ENCODE measurements at places on chromosomes 5 and 9.

GRCh38 chr9:38439291-38439915, 15.1 kb upstream of the IGFBPL1 start:
- no peak for DNase-seq

GRCh38 chr9:112970939-112971338, 41.1 kb downstream of the ZNF883 start:
- no peak for DNase-seq

- no peak for DNase-seq
Measured at GRCh38 chr9:83362341-83362995, 175.7 kb downstream of the FRMD3 start.

DNA sequence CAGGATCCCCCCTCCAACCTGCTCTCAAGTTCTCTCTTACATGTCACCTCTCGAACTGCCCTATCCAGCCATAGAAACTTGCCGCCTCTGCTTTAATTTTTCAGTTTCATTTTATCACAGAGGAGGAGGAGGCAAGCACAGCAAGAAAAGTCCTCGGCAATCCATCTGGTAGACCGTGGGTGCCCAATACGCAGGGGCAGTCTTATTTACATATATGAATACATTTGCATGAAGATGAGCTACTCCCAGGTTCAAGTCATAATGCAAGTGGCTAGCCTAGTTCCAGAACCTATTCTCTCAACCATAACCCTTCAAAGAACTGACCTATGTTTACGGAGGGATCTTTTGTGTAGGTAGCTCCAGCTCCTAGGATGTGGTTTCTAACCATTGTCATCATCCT, 223.2 kb upstream of the PANK3 start:
- no peak for DNase-seq

DNA sequence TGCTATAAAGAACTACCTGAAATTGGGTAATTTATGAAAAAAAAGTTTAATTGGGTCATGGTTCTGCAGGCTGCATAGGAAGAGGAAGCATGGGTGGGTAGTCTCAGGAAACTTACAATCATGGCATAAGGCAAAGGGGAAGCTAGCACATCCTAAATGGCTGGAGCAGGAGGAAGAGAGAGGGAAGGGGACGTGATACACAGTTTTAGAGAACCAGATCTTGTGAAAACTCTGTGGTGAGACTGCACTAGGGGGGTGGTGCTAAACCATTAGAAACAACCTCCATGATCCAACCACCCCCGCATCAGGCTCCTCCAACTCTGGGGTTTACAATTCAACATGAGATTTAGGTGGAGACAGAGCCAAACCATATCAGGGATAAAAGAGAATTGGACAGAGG, 624.2 kb downstream of the PRR16 start:
- no peak for DNase-seq

- DNase-seq = no peak
Measured at GRCh38 chr9:109893241-109893640, 113.2 kb downstream of the PALM2AKAP2 start.

- DNase-seq = peak; percentile 18
Measured at GRCh38 chr9:36731068-36731956, 158.6 kb downstream of the MELK start.

- DNase-seq = no peak
Measured at GRCh38 chr9:129887334-129888292, 52.4 kb downstream of the USP20 start.

DNA sequence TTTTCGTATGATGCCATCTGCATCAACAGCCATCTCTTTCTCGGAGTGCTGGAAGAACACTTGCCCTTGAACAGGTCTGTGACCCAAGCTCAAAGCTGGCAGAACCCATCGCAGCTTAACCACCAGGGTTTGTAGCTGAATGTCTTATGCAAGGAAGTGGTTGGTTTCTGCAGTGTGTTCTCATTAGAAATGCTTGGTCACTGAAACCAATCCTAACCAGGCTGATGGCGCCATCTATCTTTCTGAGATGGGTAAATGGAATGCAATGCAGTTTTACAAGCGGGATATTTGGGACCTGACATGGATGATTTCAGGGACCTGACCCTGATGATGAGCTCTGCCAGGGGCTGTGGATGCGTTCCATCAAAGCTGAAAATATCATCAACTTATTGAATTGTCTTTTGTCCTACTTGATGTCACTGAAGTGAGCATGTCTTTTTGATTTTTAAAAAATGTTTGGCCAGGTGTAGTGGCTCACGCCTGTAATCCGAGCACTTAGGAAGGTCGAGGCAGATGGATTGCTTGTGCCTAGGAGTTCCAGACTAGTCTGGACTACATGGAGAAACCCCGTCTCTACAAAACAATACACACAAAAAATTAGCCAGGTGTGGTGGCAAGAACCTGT, 28.7 kb downstream of the DMRT3 start:
- DNase-seq = peak; percentile 69

- no peak for DNase-seq
Measured at GRCh38 chr5:125411071-125411743, 664.8 kb upstream of the ZNF608 start.

DNA sequence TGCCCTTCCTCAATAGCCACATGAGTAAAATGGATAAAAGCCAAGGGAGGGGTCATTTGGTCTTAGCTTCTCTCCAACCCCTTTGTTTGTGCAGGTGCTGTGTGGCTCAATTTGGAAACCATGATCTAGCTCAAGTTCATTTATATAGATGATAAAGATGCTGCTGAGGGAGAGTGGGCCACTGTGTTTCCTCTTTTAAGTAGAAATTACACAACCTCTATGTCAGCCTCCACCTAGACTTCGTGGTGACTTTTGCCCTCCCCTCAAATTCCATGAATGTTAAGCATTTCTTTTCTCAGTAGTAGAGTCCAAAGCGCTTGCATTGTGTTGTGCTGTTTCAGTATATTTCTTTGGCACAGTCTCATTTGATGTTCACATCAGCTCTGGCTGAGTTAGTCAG, 241.4 kb downstream of the ARHGAP26 start:
- DNase-seq = no peak

DNA sequence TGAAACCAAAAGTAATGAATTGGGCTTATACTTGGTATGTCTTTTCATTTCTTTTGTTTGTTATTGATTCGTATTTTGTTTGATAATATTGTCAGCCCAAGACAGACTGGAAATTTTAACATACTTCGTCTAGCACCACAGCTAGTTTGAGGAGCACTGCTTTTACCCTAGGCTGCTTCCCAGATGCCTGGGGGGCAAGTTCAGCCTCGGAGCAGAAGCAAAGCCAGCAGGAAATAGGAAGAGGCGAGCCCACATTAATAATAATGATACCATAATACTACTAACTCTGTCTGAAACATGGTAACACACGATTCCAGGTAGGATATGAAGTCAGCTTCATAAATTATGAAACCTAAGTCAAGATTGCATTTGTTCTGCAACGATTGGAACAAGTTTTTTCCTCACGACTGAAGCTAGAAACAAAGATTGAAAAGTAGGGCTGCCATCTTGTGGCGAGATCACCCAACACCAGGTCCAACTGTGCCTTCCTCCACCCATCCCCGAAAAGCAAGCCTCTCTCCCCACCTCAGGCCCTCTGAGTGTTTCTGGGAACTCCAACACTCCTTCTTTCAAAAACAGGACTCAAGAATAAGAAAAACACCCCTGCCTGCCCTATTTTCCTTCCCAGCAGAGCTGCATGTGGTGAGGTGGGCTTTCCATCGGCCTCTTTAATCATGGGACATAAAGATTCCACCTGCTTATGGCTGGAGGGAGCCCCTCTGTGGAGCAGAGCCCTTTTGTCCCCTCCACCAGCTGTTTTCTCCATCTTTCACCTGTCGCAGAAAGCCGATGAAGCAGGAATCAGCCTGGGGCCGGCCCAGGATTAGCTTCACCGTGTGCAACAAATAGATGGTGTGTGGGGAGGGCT, 236.4 kb downstream of the CAAP1 start:
- DNase-seq = peak; percentile 2

- DNase-seq = no peak
Measured at GRCh38 chr5:66306844-66307315, 162.8 kb downstream of the SREK1 start.

DNA sequence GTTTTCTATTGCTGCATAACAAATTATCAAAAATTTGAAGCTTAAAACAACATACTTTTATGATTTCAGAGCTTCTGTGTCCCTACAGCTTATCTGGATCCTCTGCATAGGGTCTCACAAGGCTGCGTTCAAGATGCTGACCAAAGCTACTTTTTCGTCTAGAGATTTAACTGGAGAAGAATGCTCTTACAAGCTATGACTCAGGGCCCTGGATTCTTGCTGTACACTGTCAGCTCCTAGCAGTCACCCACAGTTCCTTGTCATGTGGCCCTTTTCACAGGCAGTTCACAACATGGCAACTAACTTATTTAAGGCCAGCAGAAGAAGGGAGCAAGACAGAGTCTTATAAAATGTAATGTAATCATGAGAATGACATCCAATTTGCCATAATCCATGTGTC, 70.8 kb upstream of the FAM174A start:
- peak; percentile 57 for DNase-seq

- no peak for DNase-seq
Measured at GRCh38 chr9:20726144-20726543, 42.1 kb downstream of the FOCAD start.

DNA sequence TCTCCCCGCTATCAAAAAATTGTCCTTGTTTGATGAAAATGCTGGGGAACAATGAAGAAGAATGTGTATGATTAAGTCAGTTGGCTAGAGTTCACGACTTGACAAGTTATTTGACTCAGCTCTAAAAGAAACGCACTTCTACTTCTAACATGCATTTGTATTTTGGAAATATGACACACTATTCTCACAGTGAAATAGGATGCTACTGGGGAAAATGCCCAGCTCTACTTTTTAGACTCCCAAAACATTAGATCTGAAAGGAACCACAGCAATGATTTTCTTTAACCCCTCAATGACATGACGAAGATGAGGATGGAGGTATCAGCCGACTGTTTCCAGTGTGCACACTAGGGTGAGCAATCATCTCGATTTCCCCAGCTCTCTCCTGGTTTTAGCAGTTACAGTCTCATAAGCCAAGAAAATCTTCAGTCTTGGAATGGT, 83.6 kb upstream of the PCSK1 start:
- peak; percentile 34 for DNase-seq

DNA sequence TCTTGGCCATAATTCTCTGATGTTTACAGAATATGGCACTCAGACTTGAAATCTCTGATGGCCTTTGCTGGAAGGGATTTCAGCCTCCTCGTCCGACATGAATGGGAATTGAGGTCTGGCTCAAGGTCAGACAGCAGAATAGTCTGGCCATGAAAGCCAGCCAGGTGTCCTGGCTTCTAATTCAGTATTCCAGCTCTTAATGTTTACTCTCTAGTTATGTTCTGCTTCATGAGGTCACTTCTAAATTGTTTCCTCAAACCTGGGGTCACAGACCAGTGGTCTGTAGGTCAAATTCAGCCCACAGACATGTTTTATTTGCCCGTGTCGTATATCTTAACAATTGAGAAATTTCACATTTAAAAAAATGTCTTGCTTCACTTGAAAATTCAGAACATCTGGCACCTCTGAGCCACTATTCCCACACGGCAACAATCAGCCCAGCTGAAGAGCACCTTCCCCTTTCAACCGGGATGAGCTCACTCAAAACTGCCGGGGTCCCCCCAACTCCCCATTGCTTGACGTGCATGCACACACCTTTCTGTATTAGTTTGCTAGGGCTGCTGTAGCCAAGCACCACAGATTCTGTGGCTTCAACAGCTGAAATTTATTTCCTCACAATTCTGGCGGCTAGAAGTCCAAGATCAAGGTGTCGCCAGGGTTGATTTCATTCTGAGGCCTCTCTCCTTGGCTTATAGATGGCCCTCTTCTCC, 243.5 kb downstream of the ENC1 start:
- no peak for DNase-seq

- DNase-seq = no peak
Measured at GRCh38 chr5:50995285-50995942, 329.0 kb downstream of the PARP8 start.

GRCh38 chr5:170108266-170108785, 2.6 kb downstream of the FOXI1 start:
- no peak for DNase-seq

- no peak for DNase-seq
Measured at GRCh38 chr9:76490249-76490990, 31.4 kb downstream of the GCNT1 start.

GRCh38 chr5:154288145-154288544, 97.6 kb downstream of the GALNT10 start:
- DNase-seq = no peak

DNA sequence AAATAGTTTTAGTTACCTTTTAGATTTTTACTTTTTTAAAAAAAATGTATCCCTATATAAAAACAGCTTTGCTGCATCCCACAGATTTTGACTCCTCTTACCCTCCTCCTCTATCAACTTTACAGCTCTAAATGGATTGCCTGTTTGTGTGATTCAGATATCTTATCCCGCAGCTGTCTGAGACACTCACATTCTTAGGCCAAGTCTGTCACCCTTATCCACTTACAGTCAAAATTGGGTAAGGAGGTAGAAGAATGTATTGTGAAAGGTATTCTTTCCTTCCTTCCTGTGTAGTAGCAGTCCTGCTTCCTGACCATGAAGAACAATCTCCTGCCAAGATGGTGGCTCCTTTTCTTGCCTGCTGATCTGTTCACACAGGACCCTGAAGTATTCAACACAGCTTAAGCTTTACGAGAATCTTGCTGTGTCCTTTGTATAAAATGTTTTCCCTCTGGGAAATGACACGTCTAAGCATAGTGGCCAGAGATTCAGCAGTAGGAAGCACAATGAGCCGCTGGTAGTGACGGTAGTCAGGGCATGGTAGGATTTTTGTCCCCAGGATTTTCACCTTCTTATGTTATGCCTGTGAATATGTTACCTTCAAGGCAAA, 67.7 kb upstream of the ST8SIA4 start:
- no peak for DNase-seq

Measured in HCEC 1CT (cell line).